ENCODE measurements at places on chromosomes 4 and X. TPM values are rescaled to one million over a fixed set of nuclear protein-coding genes. Genes with fewer than 3 reads are reported as not detected.

DNA sequence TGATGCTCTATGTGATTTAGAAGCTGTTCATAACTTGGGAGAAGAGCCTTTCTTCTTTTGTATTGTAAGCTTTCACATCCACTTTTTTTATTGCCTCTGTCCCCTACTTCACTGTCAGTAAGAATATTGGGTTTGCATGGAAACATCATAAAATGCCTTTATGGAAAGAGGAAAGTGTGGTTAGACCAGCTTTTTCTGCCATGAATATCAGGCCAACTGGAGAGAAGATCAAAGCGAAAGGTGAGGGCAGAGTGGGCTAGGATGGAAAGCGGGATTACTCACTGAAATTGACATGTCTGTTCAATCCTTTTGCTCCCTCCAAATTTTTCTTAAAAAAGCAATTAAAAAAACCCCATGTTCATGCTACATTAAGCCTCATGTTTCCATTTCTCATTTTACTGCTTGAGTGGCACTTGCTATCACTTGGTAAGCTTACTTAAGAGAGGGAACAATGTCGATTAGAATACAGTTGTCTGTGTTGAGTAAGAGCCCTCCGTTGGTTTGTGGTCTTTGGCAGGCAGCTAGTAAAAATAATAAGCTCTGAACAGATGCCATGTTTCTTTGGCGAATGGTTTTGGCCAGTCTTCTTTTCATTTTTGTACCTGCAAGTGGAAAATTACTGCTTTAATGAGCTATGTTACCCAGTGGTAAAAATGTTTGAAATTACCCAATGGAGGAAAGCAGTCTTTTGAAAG lies 35.9 kb downstream of the SUPT20HL1 start:
- no peak for DNase-seq

DNA sequence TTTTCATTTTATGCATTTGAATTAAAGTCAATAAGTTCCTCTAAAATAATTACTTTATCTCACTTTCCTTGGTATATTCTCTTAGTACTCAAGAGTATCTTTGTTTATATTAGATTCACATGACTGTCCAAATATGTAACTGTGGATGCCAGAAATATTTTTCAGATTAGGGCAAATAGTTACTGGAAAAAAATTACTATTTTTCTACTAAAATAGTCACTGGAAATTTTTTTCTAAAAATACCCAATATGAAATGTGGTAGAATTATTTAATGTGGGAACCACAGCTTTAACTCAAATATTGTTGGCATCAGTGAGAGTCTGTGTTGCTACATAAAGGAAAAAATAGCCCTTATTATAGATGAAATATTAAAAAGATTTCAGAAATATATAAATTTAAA lies 70.4 kb upstream of the NMU start:
- DNase-seq = no peak

DNA sequence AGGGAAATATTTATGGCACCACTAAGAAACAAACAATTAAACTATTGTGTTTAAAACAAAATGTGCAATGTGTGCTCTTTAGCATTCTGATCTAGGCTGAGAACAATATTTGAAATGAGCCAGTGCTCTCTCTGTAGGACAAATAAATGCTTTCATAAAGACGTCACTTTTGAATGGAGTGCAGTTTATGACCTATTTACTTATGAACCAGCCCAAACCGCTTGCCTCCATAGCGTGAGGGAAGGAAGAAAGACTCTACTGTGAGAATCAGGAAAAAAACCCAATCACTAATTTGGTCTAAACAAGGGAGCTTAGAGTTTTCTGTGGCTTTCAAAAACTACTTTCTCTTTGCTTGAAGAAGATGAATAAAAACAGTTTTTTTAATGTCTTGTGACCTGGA lies 39.4 kb downstream of the SAT1 start:
- no peak for DNase-seq

DNA sequence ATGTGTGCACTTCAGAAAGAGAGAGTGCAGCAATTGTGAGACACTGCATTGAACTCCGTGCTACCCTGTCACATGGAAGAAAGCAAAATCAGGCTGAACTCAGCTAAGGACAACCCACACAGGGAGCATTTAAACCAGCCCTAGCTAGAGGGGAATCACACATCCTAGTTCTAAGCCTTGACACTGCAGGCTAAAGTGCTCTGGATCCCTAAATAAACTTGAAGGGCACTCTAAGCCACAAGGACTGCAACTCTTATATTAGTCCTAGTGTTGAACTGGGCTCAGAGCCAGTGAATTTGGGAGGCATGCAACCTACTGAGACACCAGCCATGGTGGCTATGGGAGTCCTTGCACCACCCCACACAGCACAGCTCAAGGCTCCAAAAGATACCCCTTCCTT lies 311.9 kb downstream of the OPHN1 start:
- DNase-seq = no peak

- no peak for DNase-seq
Measured at GRCh38 chrX:3518870-3519269, 172.4 kb upstream of the MXRA5 start.

DNA sequence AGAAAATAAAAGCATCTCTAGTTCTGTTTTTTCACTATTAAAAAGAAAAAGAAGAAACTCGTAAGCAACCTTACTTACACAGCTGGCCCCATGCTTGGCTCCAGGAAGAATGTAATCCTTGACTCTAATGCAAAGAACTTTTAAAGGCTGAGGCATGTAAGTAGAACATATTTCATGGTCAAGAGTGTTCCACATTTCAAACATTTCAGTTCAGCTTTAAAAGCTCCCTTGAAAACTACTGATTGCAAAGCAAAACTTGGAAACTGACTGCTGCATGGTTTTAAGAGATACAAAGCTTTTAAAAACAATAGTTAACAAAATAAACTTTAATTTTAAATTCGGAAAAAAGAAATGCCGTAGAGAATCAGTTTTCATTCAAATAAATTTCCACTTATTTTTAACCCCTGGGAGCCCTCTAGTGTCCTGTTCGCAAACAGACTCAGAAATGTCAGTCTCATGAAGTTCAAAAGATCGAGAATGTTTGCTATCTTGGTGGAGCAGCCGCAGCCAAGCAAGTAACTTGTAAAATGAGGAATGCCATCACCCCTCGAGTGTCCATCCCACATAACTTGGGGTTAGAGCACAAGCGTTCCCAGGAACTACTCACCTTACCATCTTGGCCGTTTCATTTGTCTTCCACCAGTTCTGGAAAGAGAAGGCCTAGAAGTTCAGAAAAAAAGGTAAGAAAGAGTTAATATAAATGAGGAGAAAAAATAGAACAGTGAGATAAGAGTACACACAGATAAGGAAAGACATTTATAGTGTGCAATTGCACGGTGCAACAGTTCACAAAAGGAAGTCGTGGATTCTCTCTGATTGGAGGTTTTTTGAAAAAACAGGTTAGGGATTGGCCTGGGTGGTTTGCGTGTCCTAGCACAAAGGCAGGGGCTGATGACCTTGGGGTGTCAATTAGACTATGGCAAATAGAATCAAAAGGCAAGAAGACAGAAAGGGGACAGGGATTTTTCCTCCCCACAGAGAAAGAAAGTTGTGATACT lies at the start of gene GASK1B:
TSS of gene GASK1B (minus strand) at position 765 of the 998 bp plus-strand sequence. CDS start 1,650 bp downstream, outside the sequence.
- DNase-seq = no peak

DNA sequence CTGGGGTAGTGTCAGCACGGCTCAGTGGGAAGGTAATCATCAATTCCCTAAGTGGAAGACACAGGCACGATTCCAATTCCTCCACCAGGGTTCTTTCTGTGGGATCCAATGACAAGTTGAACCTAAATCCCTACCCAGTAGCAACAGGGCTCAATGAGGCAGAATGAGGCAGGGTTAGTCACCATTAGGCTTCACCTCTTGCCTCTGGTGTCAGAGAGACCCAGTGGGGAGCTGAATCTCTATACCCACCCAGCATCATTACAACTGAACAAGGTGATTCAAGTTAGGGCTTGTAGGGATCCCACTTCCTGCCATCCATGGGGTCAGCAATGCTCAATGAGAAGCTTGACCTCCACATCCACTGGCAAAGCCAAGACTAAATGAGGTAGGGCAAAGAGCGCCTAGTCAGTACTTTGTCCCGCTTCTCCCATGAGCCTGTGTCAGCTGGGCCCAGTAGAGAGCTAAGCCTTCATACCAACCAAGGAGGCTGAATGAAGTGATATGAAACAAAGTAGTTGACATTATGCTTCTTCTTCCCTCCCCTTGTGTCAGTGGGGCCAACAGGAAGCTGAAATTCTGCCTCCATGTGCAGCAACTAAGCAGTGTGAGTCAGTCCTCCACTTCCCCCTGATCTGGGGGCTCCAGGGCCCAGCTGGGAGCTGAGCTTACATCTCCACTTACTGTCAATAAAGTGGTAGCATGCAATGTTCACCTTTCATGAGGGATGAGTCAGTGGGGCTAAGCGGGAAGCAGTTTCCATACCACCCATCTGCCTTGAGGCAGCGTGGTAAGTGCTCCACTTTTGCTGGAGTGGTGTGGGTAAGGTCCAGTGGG lies 36.4 kb upstream of the RBM41 start:
- peak; percentile 1 for DNase-seq

GRCh38 chr4:69038582-69038981 lies 57.7 kb upstream of the UGT2B7 start:
- no peak for DNase-seq

DNA sequence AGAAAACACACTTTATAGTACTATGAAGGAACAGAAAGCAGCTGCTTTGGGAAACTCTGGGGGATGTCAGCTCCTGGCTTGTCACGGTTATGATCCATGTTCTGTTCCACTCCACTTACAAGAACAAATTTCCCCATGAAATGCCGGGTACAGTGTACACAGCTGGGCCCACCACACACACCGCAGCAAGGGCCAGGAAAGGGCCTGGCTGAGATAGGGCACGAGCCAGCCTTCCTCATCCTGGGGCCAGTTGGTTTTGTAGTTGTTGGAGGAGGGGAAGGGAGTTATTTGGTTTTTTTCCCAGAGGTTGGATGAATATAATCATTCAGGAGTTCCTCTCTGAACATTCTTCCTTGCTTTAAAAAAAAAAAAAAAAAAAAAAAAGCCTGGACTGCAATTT lies 56.8 kb downstream of the SEPSECS start:
- no peak for DNase-seq

- peak; percentile 67 for DNase-seq
Measured at GRCh38 chrX:74133156-74133796, 170.7 kb upstream of the ZCCHC13 start.

MAGEB10 gene
- total RNA-seq = not detected

IL3RA gene
- 4.4 TPM for total RNA-seq

DMRTC1 gene
- not detected for total RNA-seq

ADAMTS3 gene
- 0.30 TPM for total RNA-seq

Measured in natural killer cell (primary cell).